CD8-positive, alpha-beta memory T cell (primary cell): ENCODE measurements at places on chromosomes 1 and 21.

DNA sequence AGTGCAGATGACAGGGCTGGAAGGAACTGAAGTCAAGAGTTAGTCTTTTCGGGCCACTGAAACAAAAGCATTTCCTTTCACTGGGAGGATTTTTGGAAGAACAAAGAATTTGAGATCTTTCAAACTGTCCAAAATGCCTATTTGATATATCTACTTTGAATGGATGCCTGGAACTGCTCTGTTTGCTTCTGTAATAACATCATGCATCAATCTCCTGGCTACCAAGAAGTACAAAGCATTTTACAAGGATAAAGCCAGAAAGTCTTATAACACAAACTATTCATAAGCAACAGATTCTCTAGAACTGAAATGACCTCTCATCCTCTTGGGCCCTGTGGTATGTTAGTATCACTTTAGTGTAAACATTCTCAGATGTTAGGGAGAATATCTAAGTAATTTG, 18.2 kb upstream of the RHOU start:
- DNase-seq, result no peak

- no peak for DNase-seq
These were observed 104.6 kb downstream of the DIRAS3 start for GRCh38 chr1:67945733-67946374.

GRCh38 chr1:22031214-22031962, 21.1 kb upstream of the CDC42 start:
- DNase-seq, result no peak

DNA sequence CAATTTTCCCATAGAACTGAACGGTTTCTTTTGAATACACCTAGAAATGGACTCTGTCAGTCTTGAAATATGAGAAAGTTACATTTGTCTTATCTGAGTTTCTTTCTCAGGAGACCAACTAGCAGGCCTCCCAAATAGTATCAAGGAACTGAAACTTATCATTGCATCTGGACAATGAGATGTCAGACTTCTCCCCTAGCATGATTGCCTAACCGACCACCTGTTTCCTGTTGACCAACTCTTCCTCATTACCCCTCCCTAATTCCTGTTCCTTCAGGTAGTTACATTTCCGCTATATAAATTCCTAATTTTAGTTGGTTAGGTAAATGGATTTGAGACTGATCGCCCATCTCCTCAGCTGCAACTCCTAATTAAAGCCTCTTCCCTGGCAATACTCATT, 1587.3 kb downstream of the NCAM2 start:
- no peak for DNase-seq

GRCh38 chr1:33234131-33234530, 22.2 kb upstream of the ZNF362 start:
- DNase-seq, result no peak

DNA sequence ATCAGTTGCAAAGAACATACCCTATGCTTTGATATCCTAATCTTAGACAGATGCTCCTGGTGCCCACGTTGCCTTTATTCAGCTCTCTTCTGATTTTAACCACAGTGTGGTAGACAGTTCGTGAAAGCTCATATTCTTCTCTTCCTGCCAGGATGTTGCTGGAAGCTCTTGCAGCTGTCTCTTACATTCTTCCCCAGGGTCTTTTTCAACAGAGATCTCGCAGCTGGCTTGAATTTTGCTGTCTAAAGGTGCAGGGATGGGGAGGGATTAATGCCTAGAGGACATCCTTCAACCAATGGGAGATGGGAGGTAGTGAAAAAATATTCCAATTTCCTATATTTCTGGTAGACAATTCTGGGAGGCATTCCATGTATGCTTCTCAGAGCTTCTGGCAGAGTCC, 150.0 kb upstream of the APP start:
- no peak for DNase-seq

GRCh38 chr1:171173069-171173468, 12.0 kb upstream of the FMO2 start:
- DNase-seq, result no peak

GRCh38 chr1:1826356-1827088, 48.3 kb upstream of the NADK start:
- no peak for DNase-seq

GRCh38 chr1:77757603-77758002, 2.0 kb downstream of the USP33 start:
- no peak for DNase-seq

GRCh38 chr1:26545969-26546323, 16.4 kb downstream of the RPS6KA1 start:
- DNase-seq, result no peak

DNA sequence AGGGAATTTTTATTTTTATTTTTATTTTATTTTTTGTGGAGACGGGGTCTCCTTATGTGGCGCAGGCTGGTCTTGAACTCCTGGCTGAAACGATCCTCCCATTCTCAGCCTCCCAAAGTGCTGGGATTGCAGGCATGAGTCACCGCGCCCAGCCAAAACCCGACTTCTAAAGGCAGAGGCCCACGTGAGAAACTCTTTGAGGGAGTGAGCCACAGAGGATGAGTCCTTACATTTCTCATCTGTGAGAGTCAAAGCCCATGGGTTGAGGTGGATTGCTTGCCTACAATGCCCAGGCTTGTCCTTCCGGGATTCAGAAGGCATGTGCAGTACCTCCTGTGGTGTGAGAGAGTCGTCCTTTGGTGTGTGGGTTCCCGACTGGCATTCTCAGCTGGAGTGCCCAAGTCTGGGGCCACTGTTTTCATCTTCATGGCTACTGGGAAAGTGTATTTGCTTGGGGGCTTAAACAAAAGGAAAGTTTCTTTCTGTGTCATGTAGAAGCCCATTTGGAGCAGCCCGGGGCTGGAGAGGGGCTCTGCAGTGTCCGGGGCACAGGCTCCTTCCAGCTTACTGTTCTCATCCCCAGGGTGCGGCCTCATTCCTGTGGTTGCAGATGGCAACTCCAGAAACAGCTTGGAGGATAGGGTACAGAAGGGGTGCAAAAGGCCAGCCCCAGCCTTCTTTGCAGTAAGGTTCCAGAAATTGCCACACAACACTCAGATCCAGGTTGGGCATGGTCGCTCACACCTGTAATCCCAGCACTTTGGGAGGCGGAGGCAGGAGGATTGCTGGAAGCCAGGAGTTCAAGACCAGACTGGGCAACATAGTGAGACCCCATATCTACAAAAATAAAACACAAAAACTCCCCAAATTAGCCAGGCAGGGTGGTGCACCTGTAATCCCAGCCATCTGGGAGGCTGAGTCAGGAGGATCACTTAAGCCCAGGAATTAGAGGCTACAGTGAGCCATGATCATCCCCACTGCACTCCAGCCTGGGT, 29.4 kb upstream of the CSF3R start:
- peak; percentile 26 for DNase-seq

GRCh38 chr21:35829067-35829466, 231.3 kb downstream of the SETD4 start:
- no peak for DNase-seq

GRCh38 chr1:172530000-172530399, 3.0 kb upstream of the SUCO start:
- no peak for DNase-seq

GRCh38 chr1:33826311-33826710, 37.6 kb upstream of the HMGB4 start:
- no peak for DNase-seq

- DNase-seq, result no peak
These were observed 84.8 kb downstream of the POFUT2 start for GRCh38 chr21:45202889-45203288.

GRCh38 chr1:208051651-208052050, 140.7 kb upstream of the CD34 start:
- DNase-seq, result no peak

DNA sequence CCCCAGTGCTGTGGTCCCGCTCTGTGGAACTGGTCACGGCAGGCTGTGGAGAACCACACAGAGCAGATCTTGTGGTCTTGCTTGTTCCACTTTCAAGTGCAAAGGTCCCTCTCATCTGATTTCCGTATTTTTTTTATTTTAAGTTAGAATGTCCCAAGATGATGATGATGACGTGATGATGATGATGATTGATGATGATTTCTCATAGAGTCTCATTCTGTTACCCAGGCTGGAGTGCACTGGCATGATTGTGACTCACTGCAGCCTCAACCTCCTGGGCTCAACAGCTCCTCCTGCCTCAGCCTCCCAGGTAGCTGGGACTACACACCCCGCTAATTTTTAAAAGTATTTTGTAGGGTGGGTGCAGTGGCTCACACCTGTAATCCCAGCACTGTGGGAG, 12.2 kb downstream of the EVA1C start:
- DNase-seq, result no peak

- no peak for DNase-seq
These were observed 166.9 kb downstream of the TOMM20 start for GRCh38 chr1:234961456-234962339.

DNA sequence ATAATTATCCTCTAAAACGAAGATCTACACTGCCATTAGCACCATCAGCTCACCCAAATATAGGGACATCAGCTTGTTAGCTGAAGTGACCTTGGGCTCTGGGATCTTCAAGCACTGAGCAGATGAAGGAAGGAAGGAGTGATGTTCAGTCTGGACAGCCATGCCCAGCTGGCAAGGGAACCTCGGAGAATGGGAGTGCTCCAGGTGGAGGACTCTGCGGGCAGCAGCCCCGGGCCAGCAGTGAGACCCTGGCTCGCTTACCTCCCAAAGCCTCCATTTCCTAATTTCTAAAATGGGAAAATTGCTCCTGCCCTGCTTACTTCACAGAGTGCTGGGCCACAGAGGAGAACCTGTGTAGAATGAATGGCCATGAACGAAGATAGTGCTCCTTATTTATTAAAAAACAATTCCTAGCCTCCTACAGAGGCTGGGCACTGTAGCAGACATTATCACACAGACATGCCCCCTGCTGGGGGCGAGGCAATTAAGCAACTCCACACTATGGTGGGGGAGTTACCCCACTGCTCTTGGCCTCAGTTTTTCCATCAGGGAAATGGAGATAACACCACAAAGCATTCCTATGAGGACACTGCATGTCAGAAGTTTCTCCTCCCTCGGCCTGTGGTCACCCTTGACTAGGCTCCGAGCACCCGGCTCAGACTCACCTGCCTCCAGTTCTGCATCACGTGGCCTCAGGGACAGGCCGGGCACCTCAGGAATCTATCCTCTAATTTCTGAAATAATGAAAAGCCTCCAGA, 117.6 kb downstream of the KCNN3 start:
- no peak for DNase-seq

- peak; percentile 78 for DNase-seq
These were observed 7.1 kb downstream of the AMIGO1 start for GRCh38 chr1:109502364-109502851.

DNA sequence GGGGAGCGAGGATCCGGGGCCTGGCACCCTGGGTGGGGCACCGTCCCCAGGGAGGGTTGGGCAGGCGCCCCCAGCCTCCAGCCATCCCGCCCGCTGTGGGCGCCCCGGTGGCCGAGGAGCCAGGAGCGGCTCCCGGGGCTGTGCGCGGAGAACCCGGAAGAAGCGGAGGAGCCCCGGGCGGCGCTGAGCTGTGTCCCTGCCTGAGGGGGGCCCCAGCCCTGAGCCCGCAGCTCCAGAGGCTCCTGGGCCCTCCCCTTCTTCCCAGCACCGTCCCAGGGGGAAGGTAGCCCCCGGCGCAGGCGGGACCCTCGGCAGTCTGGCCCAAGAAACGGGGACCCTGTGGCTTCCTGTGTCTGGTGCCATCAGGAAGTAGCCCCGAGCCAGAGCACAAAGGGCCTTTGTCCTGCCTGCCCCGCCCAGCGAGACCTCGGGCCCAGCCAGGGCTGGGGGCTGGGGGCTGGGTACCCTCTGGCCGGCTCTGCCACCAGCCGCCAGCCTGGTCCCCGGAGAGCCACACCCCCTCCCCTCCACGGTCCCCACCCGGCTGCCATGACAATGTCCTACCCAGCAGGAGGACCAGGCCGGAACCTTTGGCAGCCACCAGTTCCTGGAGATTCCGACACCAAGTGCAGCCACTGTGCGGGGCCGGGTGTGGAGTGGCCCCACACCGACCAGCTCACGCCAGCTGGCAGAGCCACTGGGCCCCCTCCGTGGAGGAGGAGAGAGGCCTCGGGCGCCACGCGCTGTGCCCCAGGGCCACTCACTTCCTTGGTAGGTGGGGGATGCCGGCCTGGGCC, 15.6 kb upstream of the TTLL10 start:
- peak; percentile 56 for DNase-seq

DNA sequence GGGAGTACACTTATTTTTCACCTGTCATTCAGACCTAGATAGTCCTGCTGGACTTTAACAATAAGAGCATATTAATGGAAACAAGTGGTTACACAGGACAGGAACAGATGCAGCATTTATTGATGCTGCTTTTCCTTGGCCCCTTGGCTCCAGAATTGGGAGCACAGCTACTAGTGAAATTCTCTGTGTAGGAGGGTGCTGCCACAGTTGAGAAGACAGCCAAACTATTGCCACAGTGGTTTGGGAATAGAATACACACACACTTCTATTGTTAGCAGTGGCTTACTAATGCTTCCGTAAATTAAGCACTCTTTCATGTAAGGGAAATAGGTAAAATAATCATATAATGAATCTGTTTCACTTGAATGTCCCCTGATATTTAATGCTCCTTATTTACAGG, 105.3 kb upstream of the TENT5C start:
- no peak for DNase-seq

GRCh38 chr1:87939444-87939843, 610.8 kb downstream of the LMO4 start:
- no peak for DNase-seq

DNA sequence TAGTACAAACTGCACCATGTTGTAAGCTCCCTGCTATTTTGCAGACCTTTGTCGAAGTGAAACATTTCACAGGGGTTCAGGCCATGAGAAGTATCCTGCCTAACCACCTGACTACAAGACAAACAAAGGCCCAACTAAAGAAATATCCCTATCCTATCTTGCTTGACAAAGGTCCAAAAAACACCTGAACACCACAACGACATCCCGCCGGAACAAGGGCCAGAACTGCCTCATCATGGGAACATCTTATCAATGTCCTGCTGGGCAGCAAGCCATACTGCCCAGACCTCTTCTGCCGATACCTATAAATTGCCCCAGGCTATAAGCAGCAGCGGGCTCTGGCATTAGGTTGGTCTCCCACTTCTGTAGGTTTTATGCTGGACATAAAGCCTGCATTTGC, 12.3 kb downstream of the MYSM1 start:
- no peak for DNase-seq

DNA sequence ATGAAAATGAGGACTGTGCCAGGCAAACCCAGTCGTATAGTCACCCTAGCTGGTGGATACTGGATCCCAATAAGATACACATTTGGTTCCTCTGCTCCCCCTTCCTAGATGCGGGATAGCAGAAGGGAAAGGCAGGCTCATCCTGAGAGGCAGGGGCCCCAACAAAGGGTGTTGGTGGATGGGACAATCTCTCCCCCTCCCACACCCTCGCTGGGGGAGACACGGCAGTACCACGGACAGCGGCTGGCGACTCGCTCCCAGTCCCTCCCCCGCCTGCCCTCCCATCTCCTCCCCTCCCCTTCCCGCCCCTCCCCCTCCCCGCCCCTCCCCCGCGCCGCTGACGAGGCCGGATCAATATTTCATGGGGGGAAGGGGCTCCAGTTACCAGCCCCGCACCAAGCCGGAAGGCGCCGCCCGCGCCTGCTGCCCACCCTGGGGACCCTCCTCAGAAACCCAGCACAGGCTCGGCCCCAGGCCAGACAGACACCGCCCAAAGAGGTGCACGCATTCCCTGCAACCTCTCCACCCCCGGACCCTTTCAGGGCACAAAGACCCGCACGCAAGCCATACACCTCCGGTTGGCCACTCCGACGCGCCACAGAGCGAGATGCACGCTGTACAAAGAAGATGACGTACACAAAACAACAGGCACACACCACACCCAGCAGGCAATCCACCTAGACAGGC, 11.5 kb downstream of the RIMS3 start:
- DNase-seq, result no peak

GRCh38 chr1:235409042-235409820, 42.0 kb downstream of the TBCE start:
- no peak for DNase-seq

GRCh38 chr1:226006686-226007085, 7.5 kb upstream of the SDE2 start:
- no peak for DNase-seq

- DNase-seq, result no peak
These were observed 153.0 kb downstream of the DNM3 start for GRCh38 chr1:171994293-171994692.
